ENCODE measurements at places on chromosomes 6 and 20.

GRCh38 chr6:135465903-135466302 is 31.6 kb downstream of the AHI1 start:
- DNase-seq = no peak

DNA sequence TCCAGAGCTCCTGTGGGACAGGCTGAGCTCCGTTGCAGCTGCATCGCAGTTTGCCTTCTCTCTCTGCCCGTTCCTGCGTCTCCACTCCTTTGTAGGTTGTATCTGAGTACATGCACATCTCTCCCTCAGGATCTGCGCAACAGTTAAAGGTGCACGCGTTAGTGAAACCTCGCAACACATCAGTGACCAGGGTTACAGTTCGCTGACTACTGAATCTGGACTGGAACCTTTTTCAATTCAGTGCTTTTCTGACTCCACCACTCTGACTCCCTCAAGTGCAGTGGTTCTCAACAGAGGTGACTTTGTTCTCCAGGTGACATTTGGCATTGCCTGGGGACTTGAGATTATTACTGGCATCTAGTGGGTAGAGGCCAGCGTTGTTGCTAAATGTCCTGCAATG is 44.0 kb downstream of the UST start:
- peak; percentile 31 for DNase-seq

DNA sequence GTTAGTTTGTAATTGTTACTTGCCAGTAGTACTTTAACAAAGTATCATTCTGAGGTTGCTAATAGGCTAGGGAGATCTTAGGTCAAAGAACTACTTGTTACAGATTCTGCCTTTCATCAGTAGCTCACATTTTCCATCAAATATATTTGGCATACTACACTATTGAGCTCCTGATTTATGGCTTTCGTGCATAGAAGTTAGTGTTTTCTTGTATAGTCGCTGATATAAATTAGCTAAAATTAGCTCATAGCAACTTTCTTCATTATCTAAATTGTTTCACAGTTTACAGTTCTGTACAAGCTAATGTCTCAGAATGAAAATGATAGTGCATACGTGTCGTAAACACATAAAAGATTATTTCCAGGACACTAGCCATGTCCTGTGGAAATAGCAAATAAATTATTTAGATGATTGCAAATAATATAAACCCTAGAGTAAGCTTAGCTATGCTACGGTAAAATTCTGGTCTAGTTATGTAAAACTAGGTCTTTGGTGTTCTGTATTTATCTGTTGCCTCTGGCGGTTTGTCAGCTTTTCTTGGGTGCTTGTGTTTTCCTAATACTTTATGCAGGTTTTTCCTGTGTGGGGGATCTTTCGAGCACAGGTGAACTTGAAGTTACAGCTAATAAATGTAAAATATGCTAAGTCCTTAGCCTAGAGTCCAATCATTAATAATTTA is 15.1 kb downstream of the PDE7B start:
- no peak for DNase-seq

DNA sequence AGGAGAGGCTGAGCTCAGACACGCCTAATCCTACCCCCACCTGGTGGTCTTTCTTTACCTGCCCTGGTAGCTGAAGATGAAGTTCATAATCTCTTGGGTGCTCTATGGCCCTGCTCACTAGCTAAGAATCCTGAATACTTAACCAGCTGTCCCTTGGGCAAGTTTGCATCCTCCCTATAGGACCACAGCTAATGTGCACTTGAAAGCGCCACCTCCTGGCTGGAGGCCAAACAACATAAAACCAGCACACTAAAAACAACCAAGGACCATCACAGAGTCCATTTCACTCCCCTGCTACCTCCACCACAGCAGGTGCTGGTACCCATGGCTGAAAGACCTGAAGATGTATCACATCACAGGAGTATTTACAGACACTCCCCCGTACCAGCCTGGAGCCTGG is 155.5 kb upstream of the SLC24A3 start:
- no peak for DNase-seq

- DNase-seq = no peak
Measured at GRCh38 chr6:51016489-51016888, 197.8 kb downstream of the TFAP2B start.

DNA sequence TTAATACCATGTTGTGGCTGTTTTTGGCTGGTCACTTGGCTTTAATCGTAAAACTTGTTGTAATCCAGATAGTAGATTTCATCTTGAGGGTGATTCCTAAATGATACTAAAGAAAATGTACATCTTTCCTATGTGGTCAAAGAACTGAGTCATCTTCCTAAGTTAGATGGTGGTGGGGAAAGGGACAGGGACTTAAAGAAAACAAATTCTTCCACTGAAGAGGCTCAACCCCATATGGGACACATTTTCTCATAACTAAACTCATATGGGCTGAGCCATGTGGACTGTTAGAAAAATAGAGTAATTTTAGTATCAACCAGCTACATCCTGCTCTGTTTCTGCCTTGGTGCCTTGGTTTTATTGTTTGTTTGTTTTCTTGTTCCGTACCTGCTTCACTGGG is 155.8 kb downstream of the TSHZ2 start:
- no peak for DNase-seq

GRCh38 chr20:3687655-3688054 is 5.8 kb upstream of the ADAM33 start:
- DNase-seq = no peak

GRCh38 chr6:160882006-160882405 is 109.6 kb upstream of the MAP3K4 start:
- DNase-seq = no peak

DNA sequence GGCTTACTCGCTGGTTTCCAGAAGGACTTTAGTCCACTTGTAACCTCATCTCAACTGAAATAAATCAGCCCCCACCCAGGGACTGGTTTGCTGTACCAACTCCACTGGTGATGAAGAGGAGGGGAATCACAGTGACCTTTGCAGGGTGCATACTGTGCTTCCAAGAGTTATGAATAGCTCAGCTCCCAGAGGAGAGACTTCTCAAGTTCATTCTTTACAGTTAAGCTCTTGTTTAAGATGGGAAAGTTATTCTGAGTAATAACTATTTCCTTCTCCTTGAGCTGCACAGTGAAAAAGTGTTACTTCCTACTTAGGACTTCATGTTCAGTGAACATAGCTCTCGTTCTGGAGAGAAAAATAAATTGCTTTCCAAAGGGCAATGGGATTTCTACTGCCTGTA is 166.5 kb upstream of the ECI2 start:
- DNase-seq = no peak

DNA sequence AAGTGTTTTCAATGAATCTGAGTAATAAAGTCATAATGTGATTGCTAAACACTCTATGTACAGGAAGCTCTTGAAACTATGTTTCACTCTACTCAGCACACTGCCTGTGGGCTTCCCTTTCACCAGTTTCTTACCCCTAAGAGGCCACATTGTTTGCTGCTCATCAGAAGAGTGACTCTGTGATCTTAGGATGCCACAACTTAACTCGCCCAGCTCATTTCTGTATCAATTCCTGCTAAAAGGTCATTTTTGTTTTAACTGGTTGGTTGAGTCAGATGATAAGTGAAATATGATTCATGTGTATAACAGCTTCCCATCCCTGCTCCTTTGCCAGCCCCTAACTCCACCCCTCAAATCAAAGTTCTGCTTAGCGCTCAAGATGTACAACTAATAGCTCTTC is 9.8 kb upstream of the NDUFAF4 start:
- no peak for DNase-seq

GRCh38 chr6:13990796-13991195 is 66.0 kb downstream of the RNF182 start:
- no peak for DNase-seq

- DNase-seq = peak; percentile 19
Measured at GRCh38 chr6:154721460-154721859, 11.8 kb upstream of the SCAF8 start.

- no peak for DNase-seq
Measured at GRCh38 chr6:116697480-116697879, 16.5 kb downstream of the KPNA5 start.

DNA sequence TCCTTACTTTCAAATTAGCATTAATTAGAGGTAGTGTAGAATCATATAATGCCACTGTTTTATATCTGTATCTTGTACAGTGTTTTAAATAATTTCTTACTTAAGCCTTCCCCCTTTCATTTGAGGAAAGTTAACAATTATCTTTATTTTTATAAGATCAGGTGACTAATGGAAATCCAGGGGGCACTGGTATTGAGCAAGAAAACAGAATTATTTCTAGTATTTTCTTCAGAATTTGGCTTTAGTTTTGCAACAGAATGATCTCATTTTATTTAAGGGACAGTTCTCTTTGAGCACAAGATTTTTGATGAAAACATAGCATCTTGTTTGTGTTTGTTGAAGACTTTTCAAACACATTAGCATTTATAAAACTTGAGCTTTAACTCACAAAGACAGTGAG is 55.9 kb downstream of the RNF217 start:
- no peak for DNase-seq

DNA sequence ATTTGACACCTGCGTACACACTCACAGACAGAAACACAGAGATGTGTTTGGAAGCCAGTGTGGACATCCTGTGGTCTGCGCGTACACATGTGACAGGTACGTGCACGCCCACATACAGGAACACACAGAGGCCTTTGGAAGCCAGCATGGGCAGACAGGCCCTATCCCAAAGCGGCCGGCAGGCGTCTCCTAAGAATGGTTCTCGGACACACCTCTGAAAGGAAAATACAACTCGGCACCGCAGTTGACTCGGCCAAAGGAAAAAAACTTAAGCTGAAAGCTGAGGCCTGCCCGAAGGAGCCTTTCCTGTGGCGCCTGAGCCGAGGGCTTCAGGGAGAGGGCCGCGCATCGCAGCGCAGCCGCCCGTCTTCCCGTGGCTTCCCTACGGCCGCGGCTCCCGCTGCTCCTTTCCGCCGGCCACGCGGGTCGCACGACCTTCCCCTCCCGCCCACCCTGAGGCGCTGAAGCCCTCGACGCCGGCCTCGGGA is 1.4 kb upstream of the CEP43 start:
- DNase-seq = peak; percentile 67

- DNase-seq = no peak
Measured at GRCh38 chr6:144582939-144583613, 297.9 kb downstream of the UTRN start.

DNA sequence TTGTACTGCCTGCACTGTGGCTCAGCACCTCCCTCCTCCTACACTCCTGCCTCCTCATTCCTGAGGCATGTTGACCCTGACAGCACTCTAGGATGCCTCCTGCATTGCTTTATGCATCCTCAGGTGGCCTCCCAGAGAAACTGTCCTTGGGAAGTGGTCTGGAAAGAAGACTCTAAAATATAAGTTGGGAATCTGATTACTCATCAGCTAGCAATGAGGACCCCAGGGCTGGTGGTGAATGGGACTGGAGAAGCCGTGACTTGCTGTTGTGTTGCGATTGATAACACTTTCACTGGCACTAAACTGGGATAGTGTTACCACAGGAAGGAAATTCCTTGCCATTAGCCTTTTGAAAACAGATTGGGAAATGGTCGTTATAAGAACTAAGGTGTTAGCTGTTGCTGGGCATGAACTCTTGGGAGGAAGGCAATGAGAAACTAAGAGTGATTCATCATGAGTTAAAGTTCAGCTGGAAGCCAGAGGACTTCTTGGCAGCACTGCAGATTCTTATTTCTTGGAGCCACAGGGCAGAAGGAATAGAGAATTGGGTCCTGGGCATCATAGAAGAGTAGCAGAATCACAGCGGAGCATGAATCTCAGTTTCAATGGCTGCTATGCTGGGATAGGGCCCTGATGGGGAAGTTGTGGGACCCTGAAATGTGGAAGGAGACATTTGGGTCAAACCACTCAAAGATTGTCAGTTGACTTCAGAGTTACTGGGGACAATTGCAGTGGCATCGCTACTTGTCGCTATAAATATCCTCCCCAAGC is 10.1 kb upstream of the SIRPD start:
- peak; percentile 97 for DNase-seq

DNA sequence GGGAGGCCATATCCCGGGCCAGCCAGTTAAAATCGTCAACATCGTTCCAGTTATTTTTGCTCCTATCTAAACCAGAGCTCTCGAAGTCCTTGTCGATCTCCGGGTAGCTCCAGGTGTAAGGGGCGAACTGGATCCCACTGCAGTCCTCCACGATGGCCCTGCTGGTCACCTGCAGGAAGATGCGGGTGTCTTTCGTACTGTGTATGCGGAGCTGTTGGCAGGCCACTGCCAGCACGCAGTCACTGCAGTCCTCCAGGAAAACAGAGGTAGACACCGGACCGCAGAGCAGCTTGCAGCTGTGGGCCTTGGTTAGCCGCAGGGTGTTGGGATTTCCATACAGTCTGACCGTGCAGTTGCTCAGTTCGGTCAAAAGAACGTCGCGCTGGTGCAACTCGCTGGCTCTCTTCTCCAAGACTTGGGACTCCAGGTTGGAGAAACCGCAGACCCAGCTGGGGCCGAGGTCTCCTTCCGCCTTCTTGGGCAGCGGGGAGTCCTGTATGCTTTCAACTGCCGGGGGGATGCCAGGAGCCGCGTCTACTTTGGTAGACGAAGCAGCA is 742 bp downstream of the TBCC start:
- peak; percentile 38 for DNase-seq

DNA sequence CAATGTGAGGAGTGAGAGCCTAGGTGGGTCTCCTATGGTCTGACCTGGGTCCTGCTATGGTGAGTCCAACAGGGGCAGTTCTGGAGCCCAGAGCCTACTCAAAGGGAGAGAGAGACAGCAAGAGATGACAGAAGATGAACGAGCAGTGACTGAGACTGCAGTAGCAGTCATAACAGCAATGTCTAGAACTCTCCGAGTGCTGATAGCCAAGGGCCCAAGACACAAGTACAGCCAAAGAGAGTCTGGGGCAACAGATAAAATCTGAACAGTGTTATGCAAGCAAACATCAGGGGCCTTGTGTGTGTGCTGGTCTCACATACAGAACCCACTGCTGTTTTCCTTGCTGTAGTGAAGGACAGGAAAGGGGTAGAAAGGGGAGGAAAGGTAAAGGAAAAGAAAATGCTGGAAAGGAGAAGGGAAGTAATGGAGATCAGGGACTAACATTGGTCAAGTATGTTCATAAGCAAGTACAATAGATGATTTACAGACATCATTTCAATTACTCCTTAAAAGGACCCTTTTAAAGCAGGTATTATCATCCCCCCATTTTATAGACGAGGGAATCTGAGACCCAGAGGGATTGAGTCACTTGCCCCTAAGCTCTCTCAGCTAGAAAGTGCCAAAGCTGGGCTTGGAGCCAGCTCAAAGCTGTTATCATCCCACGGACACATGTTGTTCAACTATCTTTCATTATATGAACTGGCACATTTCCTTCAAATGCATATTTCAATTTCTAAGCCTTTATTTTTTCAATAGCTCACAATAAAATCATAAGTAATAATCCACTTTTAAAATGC is 182.3 kb upstream of the RAB32 start:
- DNase-seq = no peak

DNA sequence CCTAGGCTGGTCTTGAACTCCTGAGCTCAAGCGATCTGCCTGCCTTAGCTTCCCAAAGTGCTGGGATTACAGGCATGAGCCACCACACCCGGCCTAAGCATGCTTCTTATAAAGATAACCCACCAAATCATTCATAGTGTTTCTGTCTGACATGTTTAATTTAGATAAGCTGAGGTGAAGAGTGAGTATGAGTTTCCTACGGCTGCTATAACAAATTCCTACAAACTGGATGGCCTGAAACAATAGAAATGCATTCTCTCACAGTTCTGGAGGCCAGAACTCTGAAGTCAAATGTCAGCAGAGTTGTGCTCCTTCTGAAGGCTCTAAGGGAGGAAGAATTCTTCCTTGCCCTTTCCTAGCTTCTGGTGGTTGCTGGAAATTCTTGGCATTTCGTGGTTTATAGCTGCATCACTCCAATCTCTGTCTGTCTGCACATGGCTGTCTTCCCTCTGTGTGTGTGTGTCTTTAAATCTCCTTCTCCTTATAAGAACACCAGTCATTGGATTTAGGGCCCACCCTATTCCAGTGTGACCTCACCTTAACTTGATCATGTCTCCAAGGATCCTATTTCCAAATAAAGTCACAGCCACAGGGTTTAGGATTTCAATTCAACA is 29.9 kb downstream of the MAPK13 start:
- no peak for DNase-seq
